ENCODE measurements at places on chromosomes 1 and 21.

GRCh38 chr1:82343381-82343780, 542.6 kb downstream of the ADGRL2 start:
- DNase-seq, result no peak

DNA sequence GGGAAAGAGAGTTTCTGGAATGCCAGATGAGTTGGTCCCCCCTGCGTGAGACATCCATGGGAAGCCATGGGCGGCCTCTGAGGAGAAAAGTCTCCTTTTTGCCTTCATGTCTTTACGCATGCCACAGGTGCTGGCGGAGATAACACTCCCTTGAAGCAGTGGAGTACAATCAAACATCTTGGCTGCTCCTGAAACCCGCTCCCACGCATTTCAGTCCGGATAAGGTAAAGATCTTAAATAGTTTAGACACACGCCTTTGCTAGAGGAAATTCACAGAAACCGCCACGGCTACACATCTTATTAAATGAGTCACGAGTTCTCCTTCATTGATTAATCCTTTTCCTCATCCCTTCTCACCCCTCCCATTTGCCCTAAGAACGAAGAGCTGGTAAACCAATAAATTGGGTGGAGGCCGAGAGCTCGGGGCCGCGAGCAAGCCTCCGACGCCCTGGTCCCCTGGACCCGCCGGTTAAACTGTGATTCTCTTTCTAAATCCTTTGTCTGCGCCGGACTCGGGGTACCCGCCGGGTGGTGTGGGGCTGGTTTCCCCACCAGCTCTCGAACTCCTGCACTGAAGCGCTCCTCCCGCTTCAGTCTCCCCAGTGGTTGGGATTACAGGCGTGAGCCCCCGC, 6.6 kb upstream of the ZNF669 start:
- no peak for DNase-seq

GRCh38 chr1:58928514-58928913, 144.7 kb upstream of the JUN start:
- DNase-seq, result no peak

- no peak for DNase-seq
These were observed 287.8 kb downstream of the LMX1A start for GRCh38 chr1:165068741-165069140.

DNA sequence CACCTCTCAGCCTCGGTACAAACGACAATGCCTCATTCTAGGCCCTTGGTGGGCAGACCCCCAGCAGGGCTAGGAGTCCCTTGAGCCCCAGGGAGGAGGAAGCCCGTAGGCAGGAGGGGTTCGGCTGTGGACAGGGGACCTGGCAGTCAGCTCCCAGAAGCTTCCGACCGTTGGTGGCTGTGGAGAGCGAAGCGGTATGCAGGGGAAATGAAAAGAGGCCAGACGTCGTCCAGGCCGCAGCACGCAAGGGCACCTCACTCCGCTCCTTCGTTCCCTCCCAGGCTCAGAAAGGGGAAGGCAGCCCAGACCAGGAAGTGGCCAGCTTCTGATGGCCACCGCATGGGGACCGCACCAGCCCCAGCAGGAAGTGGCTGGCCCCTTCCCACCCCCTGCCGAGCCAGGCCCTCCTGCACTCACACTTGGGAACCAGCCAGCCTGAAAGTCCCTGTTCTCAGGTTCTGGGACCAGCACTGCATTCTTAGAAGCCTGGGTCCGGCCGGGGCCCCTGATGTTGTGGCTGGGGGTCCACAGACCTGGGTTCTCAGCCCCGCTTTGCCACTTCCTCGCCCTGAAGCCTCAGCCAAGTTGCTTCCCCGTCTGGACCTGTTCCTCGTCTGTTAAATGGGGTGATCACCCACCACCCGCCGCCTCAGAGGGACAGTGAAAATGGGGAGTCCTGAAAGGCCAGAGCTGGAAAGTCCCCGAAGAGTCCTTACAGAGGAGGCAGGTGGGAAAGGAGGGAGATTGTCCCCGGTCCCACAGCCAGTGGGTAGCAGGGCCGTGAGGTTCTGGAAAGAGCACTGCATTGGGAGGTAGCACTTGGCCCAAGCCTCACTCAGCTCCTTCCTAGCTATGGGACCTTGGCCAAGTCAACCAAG, 104.0 kb upstream of the RUNX3 start:
- DNase-seq, result no peak

DNA sequence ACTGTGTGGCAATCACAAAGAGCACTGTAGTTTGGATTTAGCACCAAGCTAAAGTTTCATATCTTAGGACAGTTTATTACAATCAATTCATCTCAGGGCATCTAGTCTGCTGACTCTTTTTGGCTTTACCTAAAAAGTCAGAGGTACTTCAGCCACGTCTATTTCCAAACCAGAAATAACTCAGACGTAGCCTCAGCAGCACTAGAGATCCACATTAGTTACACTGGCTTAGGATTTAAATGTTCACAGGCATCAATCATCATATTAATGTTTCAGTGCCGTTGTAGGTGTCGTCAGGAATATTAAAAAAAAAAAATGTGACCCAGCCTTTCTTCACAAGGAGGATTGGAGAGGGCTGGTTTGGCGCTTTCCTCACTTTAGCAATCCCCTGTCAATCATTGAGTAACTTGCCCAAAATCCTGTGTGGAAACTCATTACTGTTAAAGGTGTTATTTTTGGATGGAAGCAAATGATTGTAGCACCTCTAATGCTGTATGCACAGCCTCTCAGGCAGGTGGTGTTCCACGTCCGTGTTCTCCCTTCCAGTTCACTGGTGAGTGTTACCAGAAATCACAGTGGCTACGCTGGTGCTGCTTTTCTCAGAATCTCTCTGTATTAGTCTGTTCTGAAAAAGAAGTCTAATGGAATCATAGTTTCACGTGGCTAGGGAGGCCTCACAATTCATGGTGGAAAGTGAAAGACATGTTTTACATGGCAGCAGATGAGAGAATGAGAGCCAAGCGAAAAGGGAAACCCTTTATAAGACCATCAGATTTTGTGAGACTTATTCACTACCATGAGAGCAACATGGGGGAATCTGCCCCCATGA, 45.4 kb downstream of the NEK7 start:
- no peak for DNase-seq

- DNase-seq, result no peak
These were observed 42.1 kb downstream of the CDK18 start for GRCh38 chr1:205546541-205546940.

GRCh38 chr21:15638856-15639549, 90.8 kb upstream of the USP25 start:
- DNase-seq, result no peak
